ENCODE measurements at places on chromosomes 5 and 9.

- DNase-seq, result no peak
Measured at GRCh38 chr9:130260816-130261765, 4.5 kb upstream of the HMCN2 start.

GRCh38 chr5:107455111-107455544 lies 215.6 kb downstream of the EFNA5 start:
- no peak for DNase-seq

GRCh38 chr9:136673088-136673974 lies 10.6 kb downstream of the EGFL7 start:
- no peak for DNase-seq

- DNase-seq, result no peak
Measured at GRCh38 chr5:94906750-94907149, 288.3 kb downstream of the SLF1 start.

DNA sequence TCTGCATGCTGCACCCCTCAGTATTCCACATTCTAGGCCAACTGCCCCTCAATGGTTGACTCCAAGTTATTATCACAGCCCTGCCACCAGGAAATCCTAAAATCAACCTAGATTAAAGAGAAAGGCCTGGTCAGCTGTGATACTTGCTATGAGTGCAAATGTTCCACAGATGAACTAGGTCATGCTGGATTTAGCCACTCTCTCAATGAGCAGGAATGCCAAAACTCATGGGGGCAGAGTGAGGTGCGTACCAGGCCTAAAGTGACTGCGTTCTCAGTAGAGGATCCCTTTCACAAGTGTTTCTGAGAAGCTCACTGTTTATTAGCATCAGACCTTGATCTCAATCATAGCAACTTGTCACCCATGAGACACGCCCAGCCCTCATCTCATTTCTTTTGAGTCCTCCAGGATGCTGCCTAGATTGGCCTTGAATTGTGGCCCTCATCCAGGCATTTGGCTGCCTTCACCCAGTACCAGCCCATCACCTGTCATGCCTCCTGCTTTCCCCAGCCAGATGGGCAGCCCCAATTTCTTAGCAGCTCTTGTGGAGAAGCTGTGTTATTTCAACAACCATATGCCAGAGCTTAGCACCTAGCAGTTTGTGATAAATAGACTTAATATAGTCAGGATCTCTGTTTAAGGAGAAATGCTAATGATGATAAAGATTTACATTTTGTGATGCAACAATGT lies 383.9 kb downstream of the CTNND2 start:
- DNase-seq, result no peak

DNA sequence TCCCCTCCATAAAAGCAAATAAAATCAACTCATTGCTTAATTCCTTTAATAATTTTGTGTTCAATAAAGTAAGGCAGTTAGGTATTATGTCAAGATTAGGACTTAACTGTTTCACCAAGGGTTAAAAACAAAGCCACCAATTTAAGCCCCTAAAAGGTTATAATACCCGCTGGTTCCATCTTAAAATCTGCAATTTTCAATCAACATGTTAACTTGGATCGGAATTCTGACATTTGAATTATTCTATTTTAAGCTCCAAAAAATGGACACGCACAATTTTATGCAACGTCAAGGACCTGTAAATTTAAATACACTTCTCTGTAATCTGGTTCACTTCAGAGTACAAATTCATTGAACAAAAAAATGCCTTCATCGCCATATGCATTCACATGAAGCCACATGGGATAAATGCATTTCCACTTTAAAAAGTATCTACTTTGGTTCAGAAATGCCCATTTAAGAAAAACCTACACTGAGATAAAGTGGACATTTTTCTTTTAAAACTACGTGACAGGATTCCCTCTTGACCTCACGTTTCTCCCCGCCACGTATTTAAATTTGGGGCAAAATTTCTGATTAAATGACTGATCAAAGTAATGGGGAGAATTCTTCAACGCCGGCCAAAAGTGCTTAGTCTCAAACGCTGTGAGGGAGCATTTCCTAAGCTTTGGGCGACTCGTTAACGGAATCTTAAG lies 721 bp downstream of the GIN1 start:
- DNase-seq, result no peak

- DNase-seq, result no peak
Measured at GRCh38 chr9:136313111-136314055, 9.5 kb upstream of the CCDC187 start.

DNA sequence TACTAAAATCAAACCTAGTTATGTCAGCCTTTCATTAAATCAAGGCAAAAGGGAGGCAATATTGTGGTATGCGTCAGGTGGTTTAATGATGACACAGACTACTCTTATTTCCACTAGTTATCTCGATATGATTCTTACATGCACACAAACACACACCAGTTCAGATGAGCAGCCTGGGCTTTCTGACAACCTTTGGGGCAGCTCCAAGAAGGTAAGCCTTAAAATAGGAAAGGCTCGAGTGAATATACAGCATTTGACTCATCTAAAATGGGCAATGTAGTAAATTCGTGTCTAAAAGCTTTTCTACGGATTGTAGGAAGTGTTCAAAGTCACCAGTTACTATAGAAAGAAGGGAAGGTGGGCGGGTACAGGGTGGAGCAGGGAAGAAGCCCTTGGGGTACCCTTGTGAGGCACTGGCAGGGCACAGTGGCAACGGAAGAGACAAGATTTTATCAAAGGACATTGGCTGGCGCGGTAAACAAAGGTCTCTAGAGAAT lies 1.9 kb downstream of the ANKH start:
- no peak for DNase-seq

- DNase-seq, result no peak
Measured at GRCh38 chr9:136521537-136521936, 24.3 kb downstream of the NOTCH1 start.

GRCh38 chr5:150301901-150302300 lies 804 bp downstream of the ARSI start:
- no peak for DNase-seq

DNA sequence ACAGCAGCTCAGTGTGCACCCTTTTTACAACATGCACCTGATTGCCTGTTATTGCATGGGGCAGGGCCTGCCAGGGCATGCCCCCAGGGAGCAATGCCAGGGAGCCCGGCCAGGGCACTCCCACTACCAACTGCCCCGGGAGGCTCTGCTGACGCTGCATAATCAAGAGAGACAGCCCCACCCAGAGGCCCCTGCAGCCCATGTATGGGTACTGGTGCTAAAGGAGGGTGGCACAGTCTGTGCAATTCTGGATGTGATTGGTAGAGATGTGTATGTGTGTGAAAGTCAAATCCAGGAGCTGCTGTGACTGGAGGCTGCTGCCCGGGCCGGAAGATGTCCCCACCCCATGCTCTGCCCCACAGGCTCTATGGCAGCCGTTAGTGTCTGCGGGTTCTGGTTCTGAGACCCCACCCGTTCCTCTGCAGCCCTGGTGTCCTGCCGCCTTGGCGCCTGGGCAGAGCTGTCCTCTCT lies 3.9 kb upstream of the NEURL1B start:
- no peak for DNase-seq

DNA sequence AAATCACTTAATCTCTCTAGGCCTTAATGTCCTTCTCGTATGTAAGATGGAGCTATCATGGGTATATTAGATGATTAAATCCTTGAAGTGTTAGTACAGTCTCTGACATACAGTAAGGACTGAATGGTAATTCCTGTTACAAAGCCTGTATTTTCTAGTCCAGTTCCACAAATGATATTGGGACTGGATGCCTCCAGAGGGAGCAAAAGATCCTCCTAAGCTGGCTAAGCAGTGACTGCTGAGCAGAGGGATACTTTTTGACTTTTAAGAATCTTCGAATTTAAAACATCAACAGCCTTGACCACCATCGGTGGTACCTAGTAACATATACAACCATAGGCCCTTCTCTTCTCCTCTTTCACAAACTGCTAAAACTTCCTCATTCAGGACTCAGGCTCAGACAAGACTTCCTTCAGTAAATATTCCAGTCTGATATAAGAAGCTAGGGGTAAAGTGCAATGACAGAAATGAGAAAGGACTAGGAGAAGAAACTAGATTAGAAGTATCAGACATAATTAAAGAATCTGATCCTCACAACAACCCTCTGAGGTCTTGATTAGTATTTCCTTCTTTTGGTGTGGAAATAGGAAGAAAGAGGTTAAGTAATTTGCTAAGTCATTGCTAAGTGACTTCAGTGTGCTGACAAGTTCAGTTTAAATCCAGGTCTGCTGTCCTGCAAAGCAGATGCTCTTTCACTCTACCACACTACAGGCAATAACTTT lies 13.9 kb downstream of the PTAR1 start:
- no peak for DNase-seq

DNA sequence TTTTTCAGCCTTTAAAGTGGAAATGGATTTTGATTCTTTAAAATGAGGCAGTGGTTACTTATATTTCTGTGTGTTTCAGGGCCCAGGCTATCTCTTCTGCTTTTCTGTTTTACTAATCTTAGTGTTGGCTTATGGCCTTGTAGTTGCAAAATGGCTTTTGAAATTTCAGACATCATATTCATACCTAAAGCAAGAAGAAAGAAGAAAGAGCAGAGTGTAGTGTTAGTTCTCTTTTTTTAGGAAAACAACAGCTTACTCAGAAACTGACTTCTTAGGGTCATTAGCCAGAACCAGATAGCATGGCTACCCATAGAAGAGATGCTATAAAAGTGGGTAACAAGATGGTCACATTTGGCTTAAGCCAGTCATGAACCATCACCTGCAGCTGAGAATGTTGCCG lies 20.9 kb downstream of the ZBED3 start:
- no peak for DNase-seq

DNA sequence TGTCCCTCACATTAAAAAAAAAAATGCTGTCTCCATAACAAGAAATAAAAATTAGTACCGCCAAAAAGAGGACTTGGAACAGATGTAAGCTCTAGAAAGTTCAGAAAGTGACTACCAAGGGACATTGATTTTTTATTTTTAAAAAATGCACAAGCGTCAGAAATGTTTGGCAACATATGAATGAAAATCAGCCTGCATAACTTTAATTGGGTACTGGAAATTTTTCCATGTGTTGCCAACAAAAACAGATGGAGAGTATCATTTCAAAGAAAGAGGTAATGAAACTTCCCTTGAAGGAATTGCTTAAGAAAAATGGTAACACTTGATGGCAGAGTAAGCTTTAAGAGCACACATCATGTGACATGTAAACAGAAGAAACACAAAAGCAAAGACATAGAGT lies 47.2 kb downstream of the OR2K2 start:
- DNase-seq, result no peak

DNA sequence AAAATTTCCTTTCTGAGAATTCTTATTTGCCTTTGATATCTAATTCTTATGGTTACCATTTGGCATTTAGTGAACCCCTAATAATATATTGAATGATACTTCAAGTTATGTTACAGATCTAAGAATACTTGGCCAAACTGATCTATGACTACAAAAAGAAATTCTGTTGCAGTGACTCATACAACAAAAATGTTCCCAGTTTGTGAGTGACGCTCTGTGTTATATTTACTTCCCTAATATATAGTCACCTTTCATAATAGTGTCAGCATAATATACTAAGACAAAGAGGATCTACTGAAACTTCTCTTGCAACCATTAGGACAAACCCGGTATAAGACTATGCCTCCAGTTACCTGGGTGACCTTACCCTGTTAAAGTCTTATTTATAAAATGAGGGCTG lies 216.9 kb upstream of the TLX3 start:
- DNase-seq, result no peak

DNA sequence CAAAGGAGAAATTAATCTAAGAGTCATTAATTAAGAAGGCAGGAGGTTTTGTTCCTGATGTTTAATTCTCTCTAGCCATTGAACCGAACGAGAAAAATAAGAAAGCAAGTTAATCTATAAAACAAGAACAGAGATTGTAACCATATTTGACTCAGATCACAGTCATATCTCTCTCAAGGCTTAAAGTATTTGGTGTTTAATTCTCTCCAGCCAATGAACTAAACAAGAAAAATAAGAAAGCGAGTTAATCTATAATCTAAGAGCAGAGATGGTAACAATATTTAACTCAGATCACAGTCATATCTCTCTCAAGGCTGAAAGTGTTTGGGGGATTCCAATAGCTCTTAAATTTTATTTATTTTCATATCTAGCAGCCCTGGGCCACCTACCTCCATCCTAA lies 74.4 kb upstream of the SHISAL2B start:
- no peak for DNase-seq

- DNase-seq, result no peak
Measured at GRCh38 chr5:123535648-123536047, 23.7 kb downstream of the CSNK1G3 start.

GRCh38 chr9:25078202-25078601 lies 532.5 kb upstream of the IZUMO3 start:
- DNase-seq, result no peak

DNA sequence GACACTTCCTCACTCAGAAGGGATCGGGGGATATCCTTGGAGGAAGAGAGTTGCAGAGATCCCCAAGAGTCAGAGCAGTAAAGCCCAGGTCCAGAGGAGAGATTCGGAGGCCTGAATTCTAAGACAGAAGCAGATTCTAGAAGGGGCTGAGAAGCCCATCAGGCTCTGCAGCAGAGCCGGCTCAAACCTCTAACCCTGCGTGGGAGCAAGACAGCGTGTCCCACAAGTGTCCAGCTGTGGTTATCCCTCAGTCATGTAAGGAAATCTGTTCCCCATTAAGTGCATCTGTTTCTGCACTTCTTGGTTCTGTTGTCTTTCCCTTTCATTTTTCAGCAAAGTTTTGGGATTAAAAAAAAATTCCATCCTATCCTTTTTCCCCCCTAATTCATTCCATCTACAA lies 4.8 kb upstream of the DIAPH1 start:
- no peak for DNase-seq

- DNase-seq, result no peak
Measured at GRCh38 chr9:110601098-110601497, 21.6 kb upstream of the SVEP1 start.

- no peak for DNase-seq
Measured at GRCh38 chr5:77015938-77016569, 14.2 kb upstream of the AGGF1 start.

DNA sequence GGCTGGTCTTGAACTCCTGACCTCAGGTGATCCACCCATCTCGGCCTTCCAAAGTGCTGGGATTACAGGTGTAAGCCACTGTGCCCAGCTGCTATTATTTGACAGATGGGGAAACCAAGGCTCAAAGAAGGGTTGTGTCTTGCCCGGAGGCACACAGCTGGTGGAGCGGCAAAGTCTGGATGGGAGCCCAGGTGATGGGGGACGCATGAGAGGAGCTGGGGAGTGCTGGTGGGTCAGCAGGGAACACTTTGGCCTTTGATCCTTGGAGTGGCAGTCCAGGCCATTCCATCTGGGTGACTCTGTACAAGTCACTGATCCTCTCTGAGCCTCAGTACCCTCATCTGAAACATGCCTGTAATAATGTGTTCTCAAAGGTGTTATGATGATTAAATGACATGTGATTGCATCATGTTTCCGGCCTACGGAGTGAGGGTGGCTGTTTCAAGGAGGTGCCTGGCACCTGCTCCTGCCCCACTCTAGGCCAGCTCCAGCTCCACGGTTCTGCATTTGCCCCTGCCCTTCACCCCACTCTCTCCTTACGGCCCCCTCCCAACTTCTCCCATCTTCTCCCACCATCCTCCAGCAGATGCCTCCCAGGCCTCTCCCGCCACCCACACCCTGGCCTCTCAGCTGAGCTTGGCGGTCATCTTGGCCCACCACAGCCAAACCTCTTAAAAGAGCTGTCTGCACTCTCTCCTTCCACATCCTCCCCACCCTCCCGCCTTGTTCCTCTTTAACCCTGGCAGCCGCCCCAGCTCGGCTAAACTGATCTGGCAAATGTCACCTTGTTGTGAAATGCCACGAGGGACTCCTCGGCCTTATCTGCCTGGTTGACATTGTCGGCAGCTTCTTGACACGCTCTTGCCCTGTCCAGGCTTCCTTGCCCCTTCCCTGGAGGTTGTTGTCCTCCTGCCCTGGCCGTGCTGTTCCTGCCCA lies 5.5 kb upstream of the DBN1 start:
- peak; percentile 75 for DNase-seq
